ENCODE measurements at places on chromosomes 11 and 22. TPM values are rescaled to one million over a fixed set of nuclear protein-coding genes. Genes with fewer than 3 reads are reported as not detected.

GRCh38 chr11:66842896-66843775 lies at the start of gene RCE1:
Gene RCE1 (plus strand): TSS chr11:66843441. CDS start chr11:66843456, 15 bp downstream.
- DNase-seq = peak; percentile 99

DNA sequence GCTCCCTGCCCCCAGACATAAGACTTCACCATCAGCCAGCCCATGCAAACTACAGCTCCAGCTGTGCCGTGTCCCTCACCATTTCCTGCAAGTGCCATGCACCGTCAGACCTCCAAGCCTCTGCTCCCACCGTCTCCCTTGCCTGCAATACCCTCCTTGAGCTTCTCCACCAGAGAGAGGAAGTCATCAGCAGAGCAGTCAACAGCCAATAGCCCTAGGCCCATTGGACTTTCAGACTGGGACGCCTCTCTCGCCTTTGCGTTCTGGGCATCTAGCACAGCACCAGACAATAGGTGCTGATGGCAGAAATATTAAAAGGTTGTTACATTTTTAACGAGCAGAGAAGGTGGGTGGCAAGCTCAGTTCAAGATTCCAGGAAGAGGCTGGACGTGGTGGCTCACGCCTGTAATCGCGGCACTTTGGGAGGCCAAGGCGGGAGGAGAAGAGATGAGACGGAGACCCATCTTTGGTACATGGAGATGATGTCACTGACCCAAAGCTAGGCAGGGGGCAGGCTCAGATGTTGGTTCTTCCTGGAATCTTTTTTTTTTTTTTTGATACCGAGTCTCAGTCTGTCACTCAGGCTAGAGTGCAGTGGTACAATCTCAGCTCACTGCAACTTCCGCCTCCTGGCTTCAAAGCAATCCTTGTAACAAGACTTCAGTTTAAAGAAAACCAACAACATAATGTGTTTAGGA lies 31.9 kb downstream of the SCGB1A1 start:
- no peak for DNase-seq

GRCh38 chr11:103499710-103500340 lies 390.6 kb downstream of the DYNC2H1 start:
- DNase-seq = no peak

C22orf31 gene
- total RNA-seq = not detected

CERK gene
- total RNA-seq = 30.6 TPM

TSPAN32 gene
- total RNA-seq = 3.2 TPM

C1QTNF6 gene
- total RNA-seq = 6.1 TPM

Data from upper lobe of left lung (tissue), 6 donors.